ENCODE measurements at places on chromosomes 5 and 9.

GRCh38 chr9:91825422-91825821, 124.6 kb downstream of the ROR2 start:
- no peak for DNase-seq

DNA sequence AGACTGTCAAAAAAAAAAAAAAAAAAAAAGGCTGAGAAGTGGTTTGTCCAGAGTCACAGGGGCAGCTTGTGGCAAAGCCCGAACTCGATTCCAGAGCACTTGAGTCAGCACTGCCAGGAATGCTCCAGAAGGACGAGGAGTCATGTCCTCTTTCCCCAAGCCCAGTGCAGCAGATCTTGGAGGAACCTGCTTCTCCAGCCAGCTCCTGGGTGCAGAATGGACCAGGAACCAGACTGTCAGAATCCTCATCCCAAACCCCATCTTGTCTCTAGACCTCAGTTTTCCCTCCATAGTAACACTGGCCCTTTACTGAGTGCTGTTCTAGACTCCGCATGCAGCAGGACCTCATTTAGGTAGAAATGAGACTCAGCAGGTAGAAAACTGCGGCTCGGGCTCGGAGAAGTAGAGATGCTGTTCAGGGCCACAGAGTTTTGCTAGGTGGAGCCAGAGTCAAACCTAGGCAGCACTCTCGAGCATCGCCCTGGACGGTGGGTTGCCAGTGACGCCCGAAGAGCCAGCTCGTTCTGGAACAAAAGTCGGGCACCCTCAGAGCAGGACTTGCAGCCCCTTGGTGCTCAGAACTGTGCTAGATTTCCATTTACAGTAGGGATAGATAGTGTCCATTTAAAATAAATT, 15.4 kb downstream of the CD74 start:
- DNase-seq: no peak

DNA sequence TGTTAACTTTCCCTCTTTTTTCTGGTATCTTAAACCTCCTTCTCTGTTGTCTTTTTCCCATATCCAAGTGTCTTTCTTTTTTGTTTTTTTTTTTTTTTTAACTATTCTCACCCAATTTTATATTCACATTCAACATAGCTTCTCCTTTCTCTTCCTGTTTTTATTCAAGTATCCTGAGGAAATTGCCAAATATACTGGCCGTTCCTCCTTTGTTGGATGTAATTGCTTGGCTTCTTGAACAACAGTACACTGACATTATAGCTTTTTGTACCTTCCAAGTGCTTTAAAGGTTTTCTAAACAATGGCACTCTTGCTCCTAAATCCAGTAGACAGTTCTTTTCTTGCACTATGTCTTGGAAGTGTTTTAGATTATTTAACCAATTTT, 1146.8 kb downstream of the MAT2B start:
- no peak for DNase-seq

GRCh38 chr5:43941806-43942205, 338.8 kb downstream of the NNT start:
- DNase-seq: no peak

DNA sequence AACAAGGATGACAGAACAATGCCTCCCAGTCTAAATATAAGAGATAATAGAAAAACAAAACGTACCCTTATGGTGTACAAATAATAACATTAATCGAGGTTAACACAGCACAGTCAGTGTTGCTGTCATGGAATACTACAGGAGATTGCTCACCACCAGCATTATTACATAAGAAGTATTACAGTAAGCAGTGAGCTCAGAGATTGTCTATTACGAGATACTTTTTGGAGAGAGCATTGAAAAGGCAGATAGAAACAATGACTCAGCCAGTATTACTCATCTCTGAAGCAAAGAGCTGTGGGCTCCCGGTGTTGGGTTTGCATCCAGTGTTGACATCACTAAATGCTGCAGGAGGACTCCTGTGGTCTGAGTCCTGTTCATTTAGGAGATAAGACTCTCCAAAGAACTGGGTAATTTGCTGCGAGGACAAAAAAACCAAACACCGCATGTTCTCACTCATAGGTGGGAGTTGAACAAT, 191.9 kb upstream of the SEMA6A start:
- no peak for DNase-seq

- DNase-seq: no peak
Observed at GRCh38 chr5:156327296-156327695, 332 bp downstream of the SGCD start.

GRCh38 chr5:143227301-143227700, 176.2 kb downstream of the NR3C1 start:
- DNase-seq: no peak

GRCh38 chr9:6383551-6384225, 29.3 kb upstream of the UHRF2 start:
- DNase-seq: no peak

- no peak for DNase-seq
Observed at GRCh38 chr9:80504601-80505230, 933.0 kb downstream of the TLE4 start.

All from NCI-H526 (cell line).